Epithelial cell of esophagus (primary cell): ENCODE measurements at places on chromosomes 3 and 15.

GRCh38 chr15:42973114-42973513 is 52.5 kb upstream of the TTBK2 start:
- no peak for DNase-seq

DNA sequence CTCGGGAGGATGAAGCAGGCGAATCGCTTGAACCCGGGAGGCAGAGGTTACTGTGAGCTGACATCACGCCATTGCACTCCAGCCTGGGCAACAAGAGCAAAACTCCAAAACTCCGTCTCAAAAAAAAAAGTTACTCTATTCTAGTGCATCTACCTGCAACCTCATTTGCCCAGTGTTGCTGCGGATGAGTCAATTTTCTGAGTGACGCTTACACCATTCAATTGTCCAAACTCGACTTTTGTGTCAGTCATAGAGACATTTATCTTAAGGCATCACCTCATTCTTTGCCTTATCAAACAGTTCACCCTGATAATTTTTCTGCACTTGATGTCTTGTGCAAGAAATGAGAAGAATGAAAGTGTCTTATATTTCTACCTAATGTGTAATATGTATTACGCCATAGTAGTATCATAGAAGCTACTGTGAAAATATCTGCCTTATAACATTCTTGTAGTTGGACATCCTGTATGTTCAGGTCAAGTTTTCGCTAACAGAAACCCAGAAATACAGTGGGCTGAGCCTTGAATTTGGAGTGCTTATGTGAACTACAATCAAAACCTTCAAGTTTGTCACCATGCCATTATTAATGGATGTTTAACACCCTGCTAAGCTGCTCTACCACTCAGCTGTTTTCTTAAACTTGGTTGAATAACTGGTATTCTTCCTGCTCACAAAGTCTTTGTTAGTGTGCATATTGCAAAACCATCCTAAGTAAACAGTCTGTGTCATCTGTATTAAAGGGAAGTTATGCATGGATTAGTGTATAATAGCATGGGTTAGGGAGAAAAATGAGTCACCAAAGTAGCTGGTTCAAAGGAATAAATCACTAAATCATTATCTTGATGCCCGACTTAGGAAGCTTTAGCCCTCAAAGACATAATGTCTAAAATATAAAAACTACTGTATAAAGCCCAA is 531.0 kb upstream of the NR2F2 start:
- peak; percentile 94 for DNase-seq

DNA sequence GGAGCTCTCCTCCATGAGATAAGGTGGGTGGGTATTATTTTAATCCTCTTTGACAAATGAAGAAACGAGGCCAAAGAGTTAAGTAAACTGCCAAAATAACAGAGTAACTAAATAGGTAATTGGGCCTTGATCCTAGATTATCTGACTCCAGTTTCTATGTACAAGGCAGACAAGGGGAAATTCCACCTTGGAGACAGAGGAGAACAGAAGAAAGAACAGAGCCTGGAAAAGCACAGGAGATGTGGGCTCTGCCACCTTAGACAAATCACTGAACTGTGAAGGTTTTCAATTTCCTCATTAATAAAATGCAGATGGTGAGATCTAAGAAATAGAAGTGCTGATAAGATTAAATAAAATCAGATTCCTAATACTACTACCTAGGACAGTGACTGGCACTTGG is 310.2 kb upstream of the TLE3 start:
- no peak for DNase-seq

DNA sequence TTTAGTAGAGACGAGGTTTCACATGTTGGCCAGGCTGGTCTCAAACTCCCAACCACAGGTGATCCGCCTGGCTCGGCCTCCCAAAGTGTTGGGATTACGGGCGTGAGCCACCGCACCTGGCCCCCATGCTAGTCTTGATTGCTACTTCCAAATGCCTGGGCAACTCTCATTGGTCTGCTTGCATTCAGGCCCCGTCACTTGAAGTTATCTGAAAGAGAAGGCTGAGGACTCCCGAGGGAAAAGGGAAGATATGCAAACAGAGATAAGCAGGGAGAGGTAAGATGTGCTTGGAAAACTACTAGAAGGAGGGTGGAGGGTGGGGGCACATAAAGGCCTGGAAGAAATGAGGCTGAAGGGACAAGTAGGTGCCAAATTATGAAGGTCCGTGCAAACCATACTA is 4.4 kb upstream of the LPP start:
- DNase-seq = no peak

- no peak for DNase-seq
Measured at GRCh38 chr3:39158148-39158715, 4.8 kb upstream of the CSRNP1 start.

DNA sequence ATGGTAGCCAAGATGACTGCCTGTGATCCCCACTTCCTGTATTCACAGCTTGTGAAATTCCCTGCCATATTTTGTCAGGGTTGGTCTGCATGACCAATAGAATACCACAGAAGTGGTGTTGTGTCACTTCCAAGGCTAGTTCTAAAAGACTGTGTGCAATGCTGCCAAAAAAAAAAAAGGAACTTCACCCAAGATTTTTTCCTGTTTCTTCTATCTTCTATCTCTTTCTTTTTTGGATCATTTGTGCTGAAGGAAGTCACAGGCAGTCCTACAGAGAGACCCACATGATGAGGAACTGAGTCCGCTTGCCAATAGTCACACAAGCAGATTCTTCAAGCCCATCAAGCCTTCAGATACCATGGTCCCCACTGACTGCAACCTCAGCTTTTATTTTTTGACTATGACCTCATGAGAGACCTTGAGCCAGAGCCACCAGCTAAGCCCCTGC is 18.1 kb upstream of the RAF1 start:
- DNase-seq = peak; percentile 80

DNA sequence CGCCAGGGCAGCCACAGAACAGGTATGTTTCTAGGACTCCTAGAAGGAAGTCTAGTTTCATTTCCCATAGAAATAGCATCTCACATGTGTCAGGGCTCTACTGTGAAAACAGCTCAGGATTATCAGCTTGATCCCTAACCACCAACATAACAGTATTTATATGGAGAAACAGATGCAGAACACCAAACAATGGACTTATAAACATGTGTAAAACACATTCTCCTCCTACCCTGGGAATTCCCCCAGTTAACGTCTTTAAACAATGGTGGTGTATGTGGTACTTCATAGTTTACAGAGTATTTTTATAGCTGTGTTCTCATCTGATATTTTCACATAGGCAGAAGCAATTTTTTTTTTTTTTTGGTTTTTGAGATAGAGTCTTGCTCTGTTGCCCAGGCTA is 9.7 kb downstream of the TNFSF10 start:
- DNase-seq = no peak

- no peak for DNase-seq
Measured at GRCh38 chr15:73694419-73694818, 10.2 kb downstream of the CD276 start.

DNA sequence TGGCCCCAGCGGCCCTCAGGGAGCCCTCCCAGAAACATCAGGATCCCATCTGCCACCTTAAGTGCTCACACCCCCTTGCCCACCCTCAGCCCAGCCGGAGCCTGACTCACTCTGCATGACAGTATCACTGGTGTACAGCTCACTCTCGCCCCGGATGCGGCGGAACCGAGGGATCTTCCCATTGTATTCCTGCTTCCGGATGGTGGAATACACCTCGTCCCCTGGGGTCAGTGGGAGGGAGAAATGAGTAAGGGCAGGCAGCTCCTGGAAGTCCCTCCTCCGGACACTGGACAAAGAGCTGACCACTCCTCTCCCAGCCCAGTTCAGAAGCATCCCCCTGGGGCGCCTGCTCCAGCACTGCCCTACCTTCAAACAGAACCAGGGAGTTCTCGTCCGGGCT is 16.5 kb downstream of the SEMA7A start:
- peak; percentile 60 for DNase-seq

- peak; percentile 90 for DNase-seq
Measured at GRCh38 chr15:38068626-38069391, 134.4 kb downstream of the TMCO5A start.

DNA sequence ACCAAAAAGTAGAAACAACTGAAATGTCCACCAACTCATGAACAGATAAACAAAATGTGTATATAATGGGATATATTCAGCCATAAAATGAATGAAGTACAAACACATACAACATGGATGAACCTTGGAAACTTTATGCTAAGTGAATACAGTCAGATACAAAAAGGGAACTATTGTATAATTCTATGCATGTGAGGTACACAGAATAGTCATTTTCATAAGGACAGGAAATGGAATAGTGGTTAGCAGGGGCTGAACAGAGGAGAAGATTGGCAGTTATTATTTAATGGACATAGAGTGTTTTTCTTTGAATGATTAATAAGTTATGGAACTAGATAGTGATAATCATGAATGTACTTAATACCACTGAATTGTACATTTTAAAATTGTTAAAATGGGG is 20.0 kb upstream of the TRANK1 start:
- no peak for DNase-seq

- no peak for DNase-seq
Measured at GRCh38 chr3:4597208-4597985, 104.2 kb downstream of the ITPR1 start.

- peak; percentile 22 for DNase-seq
Measured at GRCh38 chr3:143526011-143526545, 322.2 kb downstream of the SLC9A9 start.

DNA sequence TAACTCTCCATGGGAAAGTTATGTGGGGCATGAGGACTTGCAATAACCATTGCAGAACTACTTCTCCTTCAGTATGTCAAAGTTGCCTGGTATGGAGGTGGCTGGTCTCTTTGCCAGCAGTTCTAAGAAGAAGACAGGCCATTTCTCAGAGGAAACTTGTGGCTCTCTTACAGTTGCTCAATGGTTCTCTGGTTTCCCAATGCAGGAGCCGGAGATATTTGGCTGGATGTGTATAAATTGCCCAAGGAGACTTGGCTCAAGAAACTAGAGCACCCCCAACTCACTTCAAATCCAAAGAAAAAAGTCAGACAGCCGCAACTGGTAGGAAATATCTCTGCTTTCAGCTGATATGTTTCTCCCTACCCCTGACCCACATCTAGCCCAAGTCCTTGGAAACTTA is 24.2 kb downstream of the WDR93 start:
- no peak for DNase-seq

DNA sequence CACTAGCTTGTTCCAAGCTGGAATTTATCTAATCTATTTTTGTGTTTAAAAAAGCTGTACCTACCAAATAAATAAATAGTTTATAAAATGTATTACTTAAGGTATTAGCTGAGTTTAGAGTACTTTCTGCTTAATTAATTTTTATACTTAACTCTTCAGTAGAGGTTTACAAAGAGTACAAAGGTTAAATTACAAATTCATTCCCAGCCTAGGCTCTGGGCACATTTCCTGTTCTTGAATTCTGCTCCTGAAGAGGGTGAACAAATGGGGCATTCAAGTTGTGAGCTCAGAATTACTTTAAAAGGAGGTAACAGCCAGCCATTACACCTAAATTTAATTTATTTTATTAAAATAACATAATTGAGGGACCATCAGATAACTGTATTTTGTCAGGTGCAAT is 26.4 kb downstream of the MKRN2 start:
- DNase-seq = no peak

- DNase-seq = peak; percentile 56
Measured at GRCh38 chr3:127697551-127698240, 24.9 kb downstream of the ABTB1 start.

DNA sequence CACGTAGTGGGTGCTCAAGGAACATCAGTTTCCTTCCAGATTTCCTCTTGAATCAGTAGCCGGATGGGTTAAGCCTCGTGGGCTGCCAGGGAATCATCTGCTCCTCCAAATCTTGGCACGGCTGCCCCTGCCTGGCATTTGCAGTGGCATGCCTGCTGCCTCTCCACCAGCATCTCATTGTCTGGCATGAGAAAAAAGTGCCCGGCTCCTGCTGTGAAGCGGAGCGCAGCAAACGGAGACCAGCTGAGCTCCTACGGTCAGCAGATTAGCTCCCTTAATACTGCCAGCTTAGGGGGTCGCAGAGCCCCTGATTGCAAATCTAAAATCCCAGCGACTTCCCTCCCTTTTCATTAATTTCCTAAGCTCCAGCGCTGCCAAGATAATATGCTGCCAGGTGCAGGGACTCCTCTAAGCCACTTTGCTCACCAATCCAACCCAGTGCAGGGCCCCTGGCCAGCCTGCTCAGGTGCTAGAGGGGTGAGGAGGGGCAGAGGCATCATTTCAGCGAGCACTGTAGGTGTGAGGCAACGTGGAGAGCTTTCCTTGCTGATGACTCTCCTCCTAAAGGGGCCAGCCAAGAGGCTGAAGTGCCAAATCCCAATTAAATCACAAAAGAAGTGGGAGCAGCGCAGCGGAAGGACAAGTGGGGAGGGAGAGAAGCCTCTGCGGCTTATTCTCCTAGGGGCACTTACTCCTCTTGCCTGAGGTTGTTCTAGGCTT is 49.6 kb upstream of the ST8SIA2 start:
- DNase-seq = no peak

DNA sequence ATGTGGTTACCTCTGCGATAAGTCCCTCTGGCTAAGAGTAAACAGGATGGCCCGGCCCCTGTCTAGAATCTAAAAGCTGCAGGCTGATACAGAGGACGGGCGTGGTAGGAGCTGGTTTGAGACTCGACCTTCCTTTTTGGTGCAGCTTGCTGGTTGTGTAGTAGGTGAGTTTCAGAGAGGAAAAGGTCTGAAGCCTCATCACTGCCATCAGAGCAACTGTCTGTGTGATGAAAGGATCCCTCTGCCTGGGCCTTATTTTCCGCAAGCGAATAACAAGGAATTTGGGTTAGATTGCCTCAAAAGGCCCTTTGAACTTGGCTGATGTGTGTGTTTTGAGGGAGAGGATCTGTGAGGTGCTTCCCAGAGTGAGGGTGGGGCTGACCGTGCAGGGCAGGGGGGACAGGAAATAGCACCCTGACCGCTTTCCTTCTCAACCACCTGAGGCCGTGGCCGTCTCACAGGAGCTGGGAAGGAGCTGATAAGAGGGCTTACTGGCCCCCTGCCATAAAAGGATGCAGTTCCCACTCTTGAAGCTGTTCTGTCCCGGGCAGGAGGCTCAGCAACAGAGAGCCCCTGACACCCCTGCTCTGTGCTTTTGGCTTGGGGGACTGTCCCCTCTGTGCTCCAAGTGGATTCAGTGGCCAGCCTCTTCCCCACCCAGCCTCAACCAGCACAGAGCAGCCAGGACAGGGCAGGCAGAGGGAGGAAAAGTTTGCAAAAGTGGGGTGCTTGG is 45.6 kb upstream of the TFRC start:
- peak; percentile 26 for DNase-seq

- DNase-seq = peak; percentile 55
Measured at GRCh38 chr15:52144656-52145178, 32.1 kb upstream of the BCL2L10 start.

- DNase-seq = no peak
Measured at GRCh38 chr3:171442184-171442583, 18.0 kb downstream of the TNIK start.

GRCh38 chr3:37718632-37719031 is 143.0 kb upstream of the CTDSPL start:
- no peak for DNase-seq

GRCh38 chr3:172152874-172153273 is 113.5 kb downstream of the FNDC3B start:
- DNase-seq = peak; percentile 32

- no peak for DNase-seq
Measured at GRCh38 chr3:180808823-180809575, 103.5 kb upstream of the FXR1 start.

GRCh38 chr15:63051156-63052066 is 8.9 kb downstream of the TPM1 start:
- no peak for DNase-seq
